ENCODE measurements at places on chromosomes 2 and 18.

- no peak for DNase-seq
Measured at GRCh38 chr18:36813101-36813775, 15.6 kb downstream of the TPGS2 start.

DNA sequence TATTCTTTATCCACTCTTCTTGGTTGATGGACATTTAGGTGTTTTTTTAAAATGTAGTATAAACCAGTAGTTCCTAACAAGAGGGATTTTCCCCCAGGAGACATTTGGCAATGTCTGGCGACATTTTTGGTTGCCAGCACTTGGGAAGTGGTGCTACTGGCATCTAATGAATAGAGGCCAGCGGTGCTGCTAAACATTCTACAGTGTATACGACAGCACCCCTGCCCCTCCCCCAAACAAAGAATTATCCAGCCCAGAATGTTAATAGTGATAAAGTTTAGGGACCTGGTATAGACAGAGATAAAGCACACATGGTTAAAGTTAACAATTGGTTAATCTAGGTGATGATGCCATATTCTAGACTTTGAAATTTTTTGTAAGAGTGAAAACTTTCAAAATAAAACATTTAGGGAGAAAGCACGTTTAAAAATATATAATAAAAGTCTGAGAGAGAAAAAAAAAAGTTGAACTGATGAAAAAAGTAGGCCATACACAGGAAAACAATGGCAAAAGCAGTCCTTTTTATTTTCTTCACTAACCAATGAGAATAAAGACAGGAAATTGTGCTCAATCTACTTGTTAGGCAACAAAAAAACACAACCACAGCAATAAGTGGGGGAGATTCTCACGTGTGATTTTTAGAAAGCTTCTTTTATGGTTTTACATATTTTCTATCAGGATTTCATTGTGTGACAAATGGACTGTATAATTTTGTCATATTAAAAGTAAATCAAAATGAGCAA, 14.8 kb downstream of the FBXO48 start:
- DNase-seq, result no peak

DNA sequence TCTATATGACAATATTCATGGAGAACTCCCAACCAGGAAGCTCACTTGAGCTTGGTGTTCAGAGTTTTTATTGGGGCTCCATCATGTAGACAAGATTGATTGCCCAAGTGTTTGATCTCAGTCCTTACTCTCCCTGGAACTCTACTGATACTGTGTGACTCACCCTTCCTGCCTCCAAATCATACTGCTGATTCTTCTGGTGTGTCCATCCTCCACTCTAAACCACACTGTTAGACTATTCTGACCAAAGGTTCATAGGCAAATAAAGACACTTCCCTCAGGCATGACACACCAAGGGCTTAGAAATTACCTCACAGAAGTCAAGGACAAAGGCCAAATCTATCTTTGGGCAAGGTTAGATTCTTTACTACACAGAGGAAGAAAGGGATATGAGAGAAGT, 107.9 kb upstream of the CDH20 start:
- DNase-seq, result no peak

DNA sequence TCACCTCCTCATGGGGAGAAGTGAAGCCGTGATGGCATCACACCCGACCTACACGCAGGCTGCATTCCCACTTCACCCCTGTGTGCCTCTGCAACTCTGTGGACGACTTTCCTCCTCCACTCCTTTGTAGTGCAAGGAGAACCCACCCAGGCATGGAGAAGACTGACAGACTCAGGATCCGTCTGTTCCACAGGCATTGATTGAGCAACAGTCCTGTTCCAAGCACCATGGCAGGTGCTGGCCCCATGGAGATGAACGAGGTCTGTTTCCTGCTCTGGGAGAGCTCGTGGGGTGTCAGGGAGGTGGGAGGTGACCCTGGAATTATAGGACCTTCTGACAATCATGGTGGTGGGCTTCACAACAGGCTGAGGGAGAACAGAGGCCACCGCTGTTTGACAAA, 284.7 kb upstream of the HDAC4 start:
- DNase-seq, result no peak

DNA sequence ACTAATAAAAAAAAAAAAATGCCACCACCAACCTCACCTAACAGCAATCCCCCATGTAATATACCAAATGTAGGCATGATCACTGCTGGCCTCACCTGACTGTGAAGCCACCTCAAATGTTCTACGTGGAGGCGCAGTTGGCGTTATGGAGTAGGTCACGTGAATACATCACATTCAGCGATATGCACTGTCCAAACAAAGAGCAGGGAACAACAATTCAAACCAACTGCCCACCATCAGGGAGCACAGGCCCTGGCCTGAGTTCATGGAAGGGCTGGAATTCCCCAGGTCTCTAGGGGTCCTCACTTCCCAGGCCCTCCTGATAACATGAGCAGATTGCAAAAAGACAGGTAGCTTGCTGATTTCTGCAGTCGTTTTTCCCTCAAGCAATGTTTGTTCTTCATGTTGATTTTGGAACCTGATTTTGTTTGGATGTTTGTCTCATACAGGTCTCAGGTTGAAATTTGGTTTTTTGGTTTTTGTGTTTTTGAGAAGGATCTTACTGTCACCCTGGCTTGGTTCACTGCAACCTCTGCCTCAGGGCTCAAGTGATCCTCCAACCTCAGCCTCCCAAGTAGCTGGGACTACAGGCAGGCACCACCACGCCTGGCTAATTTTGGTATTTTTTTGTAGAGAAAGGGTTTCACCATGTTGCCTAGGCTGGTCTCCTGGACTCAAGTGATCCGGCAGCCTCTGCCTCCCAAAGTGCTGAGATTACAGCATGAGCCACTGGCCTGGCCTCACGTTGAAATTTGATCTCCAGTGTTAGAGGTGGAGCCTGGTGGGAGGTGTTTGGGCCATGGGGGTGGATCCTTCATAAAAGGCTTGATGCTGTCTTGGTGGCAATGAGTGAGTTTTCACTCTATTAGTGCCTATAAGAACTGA, 15.5 kb downstream of the TBC1D8 start:
- no peak for DNase-seq

- no peak for DNase-seq
Measured at GRCh38 chr2:74033375-74033774, 48.7 kb downstream of the TET3 start.

GRCh38 chr2:168742258-168742932, 60.0 kb upstream of the NOSTRIN start:
- DNase-seq, result no peak

DNA sequence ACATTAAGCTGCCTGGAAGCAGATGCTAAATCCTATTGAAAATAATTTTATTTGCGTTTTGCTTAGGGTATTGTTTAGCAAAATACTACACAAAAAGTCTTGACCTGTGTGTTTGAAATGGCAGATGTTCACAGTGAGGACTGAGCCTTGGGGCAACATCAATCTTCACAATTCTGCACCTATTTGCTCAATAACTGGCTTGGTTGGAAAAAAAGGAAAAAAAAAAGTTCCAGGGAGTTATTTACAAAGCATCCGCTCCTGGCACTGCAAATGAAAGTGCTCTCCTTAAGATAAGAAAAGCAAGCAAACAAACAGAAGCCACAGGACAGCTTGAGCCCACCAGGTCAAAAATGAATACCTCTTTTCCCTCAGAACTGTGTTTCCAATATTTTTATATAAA, 77.7 kb downstream of the MAP2 start:
- no peak for DNase-seq

GRCh38 chr18:34493566-34494358, 216.3 kb upstream of the DTNA start:
- DNase-seq, result no peak

DNA sequence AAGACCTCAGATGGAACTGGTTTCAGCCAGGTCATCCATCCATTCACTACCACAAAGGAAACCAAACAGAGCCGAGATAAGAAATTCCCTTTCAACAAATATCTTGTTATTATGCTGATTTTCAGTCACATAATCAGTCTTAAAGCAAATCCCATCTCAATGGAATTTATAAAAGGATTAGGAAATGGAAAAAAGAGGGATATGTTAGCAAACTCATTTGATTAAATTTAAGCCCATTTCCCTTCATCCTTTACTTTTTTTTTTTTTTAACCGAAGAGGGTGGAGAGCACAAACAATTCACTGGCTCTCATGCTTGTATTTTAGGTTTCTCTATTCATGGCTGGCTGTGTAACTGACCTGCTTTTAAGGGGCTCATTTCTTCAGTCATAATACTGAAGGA, 109.0 kb upstream of the GATA6 start:
- DNase-seq, result no peak

DNA sequence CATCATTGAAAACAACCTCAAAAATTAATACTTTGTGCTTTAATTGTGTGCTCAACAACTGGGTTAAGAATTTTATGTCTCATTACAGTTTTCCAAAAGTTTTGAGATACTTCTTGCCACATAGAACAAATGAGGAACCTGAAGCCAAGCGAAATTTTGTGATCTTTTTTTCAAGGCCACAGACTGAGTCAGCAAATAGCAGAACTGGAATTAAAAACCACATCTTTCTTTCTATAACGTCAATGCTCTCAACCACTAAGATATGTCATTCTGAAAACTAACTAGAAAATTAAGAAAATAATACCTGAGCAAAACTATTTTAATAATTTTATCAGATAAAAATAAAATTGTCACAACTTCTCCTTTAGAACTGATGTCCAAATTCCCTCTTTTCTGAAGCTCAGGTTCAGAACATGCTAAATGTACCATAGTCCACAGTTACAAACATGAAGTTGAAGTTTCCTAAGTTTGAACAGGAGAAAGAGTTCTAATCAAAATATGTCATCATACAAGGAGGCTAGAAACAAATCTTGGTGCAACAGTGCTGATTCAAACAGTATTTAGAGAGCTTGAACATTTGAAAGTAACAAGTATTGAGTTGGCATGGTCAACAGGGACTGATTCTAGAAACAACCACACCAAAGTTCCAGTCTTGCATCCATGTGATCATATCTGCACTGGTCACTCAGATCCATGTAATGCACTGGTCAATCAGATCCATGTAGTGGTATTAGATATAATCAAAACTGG, 27.6 kb upstream of the CALCRL start:
- DNase-seq, result no peak

GRCh38 chr2:48124592-48124991, 218.3 kb upstream of the FBXO11 start:
- DNase-seq, result no peak

GRCh38 chr2:70009762-70010575, 48.5 kb upstream of the ASPRV1 start:
- no peak for DNase-seq

DNA sequence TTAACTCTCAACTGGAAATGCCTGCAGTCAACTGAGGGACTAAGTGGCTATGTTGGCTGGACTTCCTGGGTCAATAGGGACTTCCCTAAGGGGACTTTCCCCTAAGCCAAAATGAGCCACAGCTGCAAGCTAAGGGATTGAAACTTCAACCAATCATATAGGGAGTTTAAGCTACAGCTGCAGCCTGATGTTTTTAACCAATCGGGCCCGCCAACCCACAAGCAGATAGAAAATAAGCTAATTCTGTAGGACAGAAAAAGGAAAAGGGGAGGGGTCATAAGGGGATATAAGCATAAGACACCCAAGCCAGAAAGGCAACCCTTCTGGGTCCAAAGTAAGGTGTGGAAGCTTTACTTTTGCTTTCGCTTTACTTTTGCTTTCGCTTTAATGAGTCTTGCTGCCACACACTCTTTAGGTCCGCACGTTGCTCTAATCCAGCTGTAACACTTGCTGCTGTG, 927.5 kb downstream of the ERBB4 start:
- no peak for DNase-seq

GRCh38 chr2:112751451-112752197, 12.8 kb downstream of the CKAP2L start:
- no peak for DNase-seq

DNA sequence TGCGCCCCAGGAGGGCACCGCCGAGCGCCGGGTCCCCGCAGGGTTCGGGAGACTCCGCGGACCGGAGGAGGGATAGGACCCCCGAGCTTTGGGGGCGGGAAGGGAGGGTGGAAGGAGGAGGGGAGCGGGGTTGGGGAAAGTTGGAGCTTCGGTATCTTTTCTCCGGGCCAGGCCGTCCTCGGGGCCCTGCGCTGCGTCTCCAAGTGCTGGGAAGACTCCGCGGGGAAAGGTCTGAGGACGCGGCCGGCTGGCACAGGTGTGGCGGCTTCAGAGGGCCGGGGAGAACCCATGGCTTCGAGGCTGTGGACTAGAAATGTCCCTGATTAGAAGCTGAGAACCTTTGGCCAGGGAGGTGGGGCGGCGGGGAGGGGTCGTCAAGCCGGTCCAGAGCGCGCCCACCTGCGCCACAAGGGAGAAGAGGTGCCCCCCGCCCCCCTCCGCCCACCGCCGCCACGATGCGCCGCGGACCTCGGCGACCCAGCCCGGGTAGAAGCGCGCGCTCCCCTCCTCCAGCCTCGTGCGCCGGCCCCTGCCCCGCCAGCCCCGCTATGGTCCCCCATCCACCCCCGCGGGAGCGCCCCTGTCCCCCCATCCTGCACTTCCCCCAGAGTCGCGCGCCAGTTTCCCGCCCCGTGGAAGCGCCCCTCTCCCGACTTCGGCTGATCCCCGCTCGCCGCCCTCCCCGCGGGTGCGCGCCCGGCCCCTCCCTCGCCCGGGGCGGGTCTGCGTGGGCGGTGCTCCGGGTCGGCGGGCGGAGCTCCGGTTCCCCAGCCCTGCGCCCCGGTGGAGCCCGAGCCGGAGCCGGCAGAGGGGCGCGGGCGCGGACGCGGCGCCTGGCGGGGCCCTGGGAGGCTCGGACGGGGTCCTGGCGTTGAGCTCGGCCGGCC, at the start of gene SNTG2:
Gene SNTG2, plus strand, starts transcription at position 770 of the 887 bp plus-strand sequence. CDS start 148 bp downstream, outside the sequence.
- no peak for DNase-seq

- peak; percentile 36 for DNase-seq
Measured at GRCh38 chr2:216683846-216684245, 11.5 kb downstream of the IGFBP5 start.

GRCh38 chr2:20187331-20187730, 37.6 kb downstream of the SDC1 start:
- DNase-seq, result no peak

GRCh38 chr2:210318486-210318885, 3.5 kb upstream of the MYL1 start:
- no peak for DNase-seq

DNA sequence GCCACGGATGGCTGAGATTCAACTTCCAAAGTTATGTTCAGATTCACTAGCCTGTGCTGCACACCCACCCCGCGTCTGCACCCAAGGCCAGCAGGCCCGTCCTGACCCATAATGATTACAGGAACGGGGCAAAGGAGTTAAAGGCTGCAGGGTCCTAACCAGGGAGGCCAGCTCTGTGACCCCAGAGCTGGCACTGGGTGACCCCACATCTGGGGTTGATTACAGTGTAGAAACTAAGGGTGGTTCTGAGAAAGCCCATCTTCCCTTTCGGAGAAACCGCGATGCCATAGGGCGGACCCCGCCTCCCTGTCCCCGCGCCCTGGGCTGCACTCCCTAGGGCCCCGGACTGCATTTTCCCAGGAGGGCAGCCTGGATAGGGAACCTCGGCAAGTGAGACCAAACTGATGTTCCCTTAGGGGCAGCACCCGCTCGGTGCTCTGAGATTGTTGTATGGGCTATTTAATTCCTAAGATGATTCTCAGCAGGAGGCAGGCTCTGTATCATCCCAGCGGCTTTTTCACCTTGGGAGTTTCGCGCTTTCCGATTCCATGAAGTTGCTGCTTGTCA, 2.2 kb upstream of the GPR148 start:
- DNase-seq, result no peak

DNA sequence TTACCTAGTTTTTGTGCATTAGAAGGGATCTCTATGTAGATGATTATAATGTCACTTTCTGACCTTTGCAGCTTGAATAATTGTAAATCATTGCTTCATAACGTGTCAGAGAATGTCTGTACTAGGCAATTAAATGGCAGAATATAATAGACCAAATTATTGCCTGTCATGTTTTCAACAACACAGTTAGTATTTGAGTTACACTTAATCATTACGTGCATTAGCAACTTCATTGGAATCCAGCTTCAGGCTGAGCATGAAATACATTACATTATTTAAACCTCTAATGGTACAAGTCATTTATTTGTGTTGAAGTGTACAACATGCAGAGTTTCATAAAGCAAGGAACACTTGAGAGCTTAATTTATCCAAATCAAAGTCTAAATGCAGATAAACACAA, 48.0 kb downstream of the ZNF407 start:
- DNase-seq, result no peak
